ENCODE measurements at places on chromosomes 4 and X.

DNA sequence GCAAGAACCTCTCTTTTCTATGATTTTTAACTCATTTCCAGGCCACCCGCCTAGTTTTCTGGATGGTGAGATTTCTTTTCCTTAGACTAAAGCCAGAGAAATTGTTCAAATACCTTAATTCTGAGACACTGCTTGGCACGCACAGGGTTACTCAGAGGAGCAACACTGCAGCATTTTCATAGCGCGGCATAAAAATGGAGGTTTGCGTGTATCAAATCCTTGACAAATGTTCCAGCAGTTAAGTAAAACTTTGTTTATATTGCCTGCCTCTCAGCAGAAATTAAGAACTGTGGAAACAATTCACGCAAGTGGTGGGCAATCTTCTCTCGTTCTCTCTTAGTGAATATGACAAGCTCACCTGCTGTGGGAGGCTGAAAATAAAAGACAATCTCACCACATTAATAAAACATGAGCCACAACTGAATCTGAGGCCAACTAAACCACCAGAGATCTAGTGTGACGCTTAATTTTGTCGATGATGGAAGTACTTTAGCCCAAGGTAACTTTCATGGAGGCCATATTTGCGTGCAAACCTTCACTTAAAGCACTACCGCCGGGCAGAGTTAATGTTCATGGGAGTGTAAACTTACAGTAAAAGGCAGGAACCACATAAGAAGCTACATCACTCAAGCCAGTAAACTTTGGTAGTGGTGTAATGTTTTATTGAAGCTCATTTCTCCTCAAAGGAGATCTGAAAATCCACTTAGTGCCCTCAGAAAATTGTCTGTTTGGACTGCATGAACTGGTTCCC lies 894.8 kb upstream of the EPHA5 start:
- no peak for DNase-seq

GRCh38 chr4:88028946-88029345 lies 21.5 kb downstream of the PKD2 start:
- no peak for DNase-seq

DNA sequence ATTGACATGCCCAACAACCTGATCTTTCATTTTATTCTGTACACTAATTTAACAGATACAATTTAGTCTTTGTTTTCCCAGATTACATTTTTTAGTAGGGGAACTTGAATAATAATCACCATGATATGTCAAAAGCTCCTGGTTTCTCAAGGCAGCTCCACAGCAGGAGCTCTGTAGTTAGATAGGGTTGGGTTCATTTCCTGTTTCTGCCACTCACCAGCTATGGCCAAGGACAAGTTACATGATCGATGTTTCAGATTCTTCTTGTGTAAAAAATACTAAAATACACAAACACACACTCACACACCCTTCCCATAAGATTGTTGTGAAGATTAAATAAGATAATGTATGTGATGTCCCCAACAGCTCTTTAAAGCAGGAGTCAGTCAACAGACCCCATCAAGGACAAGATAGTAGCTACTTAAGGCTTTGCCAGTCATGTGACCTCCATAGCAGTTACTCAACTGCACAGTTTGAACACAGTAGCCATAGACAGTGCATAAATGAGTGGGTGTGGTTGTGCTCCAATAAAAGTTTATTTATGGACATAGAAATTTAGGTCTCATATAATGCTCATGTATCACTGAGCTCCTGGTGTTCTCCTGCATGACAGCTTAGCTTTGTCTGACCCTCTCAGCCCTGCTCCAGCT lies 18.4 kb downstream of the GUCY1A1 start:
- DNase-seq, result no peak

GRCh38 chr4:111943796-111944203 lies 201.5 kb upstream of the FAM241A start:
- peak; percentile 58 for DNase-seq

- DNase-seq, result no peak
Measured at GRCh38 chr4:126223784-126224407, 909.1 kb downstream of the FAT4 start.

DNA sequence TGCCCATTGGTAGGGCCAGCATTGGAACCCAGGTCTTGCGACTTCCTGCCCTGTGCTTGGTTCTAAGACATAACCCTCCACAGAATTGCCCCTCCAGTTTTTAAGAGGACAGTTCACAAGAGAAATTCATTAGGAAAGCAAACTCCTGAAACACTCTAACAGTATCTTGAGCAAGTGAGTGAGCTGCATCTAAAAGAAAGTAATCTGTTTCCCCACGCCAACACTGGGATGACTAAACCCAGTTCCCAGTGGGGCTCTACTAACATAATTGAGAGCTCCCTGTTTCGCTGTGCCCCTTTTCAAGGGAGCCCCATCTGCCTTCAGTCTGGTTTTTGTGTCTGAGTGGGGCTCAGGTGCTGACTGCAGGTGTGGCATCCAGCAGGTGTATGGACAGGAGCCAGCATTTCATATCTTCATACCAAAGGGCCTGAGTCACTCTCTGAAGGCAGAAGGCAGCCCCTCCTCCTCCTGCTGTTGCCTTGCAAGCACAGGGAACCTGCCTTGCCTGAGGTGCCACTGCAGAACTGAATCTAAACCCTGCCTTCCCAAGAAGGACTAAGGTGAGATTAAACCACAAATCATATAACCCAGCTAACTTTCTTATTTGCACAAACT lies 8.0 kb downstream of the AMOT start:
- DNase-seq, result peak; percentile 81

DNA sequence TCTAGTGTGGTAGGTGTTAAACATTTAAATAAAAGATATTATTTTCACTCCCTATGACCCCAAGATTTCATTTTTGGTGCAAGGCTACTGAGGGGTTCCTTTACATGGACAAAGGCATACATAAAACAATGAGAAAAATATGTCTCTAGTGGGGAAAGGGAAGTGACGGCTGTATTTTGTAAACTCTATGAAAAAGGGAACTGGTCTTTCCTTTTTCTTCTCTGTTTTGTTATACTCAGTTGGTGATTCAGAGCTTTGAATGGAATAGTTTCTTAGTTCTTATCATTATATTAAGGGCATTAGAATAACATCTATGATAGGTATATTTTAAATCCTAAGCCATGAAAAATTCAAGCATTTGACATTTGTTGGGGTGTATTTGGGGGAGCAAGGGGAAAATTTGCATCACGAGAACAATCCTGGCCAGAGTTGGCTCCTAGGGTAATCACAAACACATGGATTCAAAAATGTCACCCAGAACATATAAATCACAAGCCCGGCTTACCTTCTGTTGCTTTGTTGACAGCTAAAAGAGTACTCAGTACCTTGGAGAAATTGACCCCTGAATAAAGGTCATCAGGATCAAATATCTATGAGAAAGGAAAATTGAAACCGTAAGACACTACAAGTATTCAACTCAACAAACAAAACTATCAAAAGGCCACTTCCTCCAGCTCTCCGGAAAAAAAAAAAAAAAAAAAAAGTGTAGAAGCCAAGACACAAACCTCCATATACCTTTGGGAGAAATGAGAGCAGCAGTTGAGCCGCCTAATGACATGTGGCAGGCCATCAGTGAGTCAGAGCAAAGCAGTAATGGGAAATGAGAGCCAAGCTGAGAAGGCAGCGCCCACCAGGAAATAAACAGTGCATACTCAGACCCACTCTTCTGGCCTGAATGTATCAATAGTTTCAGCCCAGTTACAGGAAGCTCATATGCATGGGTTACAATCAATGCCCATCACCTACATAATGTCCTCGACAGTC lies 33.4 kb downstream of the ARHGEF6 start:
- DNase-seq, result no peak

DNA sequence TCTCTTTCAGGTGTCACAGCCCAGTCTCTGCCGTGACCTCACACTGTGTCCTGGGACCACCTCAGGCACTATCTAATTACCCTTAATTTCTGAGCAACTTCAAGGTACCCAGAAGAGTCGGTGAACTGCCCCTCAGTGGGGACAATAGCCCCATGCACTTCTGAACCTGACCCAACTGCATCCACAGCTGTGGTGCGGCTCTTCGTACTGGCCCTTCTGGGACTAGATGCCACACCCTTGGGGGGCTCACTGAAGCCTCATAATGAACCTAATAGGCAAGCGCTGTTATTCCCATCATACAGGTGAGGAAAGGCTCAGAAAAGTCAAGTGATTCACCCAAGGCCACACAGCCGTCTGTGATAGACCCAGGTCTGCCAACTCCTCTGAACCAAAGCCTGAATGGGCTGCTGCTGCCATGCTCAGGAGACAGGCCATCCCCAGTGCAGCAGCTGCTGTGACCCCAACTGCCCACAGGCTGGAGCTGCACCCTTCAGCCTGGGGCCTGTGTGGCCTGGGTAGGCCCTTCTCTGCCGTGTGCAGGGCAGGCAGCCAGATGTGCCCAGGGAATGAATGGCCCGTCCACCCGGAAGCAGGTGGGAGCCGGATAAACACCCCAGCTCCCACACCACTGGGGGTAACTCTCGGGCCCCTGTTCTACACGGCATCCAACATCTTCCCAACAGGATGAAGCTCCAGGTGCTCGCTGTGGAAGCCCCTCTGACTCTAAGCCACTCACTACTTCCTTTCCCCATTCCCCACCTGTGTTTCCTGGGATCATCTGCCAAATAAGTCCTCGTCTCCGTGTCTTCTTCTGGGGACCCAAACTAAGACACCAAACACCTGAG lies 35.9 kb downstream of the HMX1 start:
- no peak for DNase-seq

GRCh38 chr4:116088771-116089170 lies 975.4 kb upstream of the NDST4 start:
- DNase-seq, result no peak

- no peak for DNase-seq
Measured at GRCh38 chrX:118751950-118752783, 24.8 kb downstream of the IL13RA1 start.

- no peak for DNase-seq
Measured at GRCh38 chrX:32141841-32142240, 1069.5 kb downstream of the DMD start.

GRCh38 chrX:72296991-72297390 lies 8.7 kb downstream of the CITED1 start:
- DNase-seq, result no peak

DNA sequence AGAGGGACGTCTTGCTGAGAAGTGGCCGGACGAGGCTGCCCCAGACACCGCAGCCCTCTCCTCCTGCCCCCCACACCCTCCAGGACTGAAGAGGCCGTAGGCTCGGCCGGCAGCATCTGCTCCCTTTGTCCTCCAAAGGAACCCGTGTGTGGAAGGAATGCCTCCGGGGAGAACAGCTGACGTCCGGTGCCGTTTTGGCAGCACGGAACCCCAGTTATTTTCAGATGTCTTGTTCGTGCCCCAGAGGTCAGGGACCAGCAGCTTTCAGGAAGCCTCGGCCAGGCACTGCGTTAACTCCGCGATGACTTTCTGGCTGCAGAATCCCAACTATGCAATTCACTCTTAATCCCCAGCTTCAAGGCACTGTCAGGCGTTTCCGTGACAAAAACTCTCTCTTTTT lies 10.9 kb upstream of the PPP2R3B start:
- DNase-seq, result no peak

DNA sequence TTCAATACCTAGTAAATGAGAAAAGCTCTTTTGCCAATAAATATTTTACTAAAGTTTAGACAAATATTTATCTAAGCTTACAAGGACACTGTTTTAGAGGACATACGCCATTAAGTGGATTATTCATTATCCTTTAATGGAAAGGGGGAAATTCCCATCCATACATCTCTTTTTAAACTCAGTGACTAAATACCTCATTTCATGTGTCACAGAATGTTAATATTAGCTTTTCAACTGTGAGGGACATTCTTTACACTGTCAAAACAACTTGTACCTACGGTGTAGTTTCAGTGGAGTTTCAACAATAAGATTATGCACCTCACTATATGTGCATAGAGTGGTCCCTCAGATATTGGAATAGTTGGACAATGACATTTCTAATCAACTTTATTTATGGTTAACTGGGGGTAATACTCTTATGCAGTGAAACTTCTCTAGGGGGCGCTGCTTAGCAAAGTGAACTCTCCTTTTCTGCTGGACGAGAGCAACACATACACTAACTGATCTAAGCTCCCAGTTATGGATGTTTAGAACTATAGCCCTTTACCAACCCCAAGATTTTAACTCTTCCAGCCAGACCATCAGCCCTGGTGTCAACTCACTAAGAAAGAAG lies 9.7 kb downstream of the HS6ST2 start:
- DNase-seq, result peak; percentile 22

- no peak for DNase-seq
Measured at GRCh38 chrX:331151-331824, 12.7 kb upstream of the GTPBP6 start.

DNA sequence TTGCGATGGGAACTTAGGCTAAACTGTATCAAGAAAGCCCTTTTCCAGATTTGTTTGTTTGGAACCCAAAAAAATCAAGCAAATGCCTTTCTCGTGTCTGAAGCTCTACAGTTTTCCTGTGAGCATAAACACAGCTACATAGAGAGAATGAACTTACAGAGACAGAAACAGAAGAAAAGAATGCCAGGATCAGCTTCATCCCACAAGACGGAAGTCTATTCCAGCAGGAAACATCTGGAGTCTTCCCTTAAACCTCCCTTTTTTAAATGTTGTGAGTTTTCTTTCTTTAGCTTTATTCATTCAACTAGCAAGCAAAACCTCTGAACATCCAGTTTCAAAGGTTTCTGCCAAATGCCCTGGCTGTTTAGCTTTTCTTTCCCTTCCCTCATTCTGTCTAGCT lies 32.6 kb upstream of the ZFP42 start:
- no peak for DNase-seq

DNA sequence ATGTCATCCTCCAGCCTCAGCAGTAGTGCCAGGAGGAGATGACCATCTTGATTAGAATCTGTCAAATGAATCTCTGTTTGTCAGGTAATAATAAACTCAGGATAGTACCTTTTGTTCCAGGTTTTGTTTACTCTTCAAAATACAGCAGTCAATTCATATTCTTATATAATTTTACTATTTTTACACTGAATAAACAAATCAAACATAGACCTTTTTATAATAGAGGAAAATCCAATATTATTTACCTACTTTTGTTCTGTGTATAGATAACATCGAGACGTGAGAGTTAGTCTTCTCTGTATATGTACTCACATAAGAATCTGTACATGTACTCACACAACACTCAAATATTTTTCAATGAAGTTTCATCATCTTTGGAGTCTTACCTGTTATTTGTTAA lies 365.4 kb upstream of the EPHA5 start:
- DNase-seq, result no peak

GRCh38 chr4:114811564-114812301 lies 213.1 kb downstream of the UGT8 start:
- DNase-seq, result no peak

- DNase-seq, result no peak
Measured at GRCh38 chr4:157655096-157655809, 434.7 kb downstream of the GRIA2 start.

- DNase-seq, result no peak
Measured at GRCh38 chrX:30835373-30835772, 53.7 kb downstream of the TAB3 start.

GRCh38 chrX:7926501-7926900 lies 712 bp downstream of the PNPLA4 start:
- no peak for DNase-seq

GRCh38 chr4:8350352-8350751 lies 80.8 kb downstream of the HTRA3 start:
- DNase-seq, result no peak

- no peak for DNase-seq
Measured at GRCh38 chr4:12562476-12563140, 921.5 kb downstream of the RAB28 start.

GRCh38 chr4:155602351-155603140 lies 64.1 kb upstream of the GUCY1A1 start:
- DNase-seq, result peak; percentile 0

GRCh38 chr4:165828928-165829327 lies 44.1 kb upstream of the TLL1 start:
- no peak for DNase-seq

- DNase-seq, result no peak
Measured at GRCh38 chrX:154443479-154443910, 446 bp upstream of the FAM50A start.
